ENCODE measurements at places on chromosomes 11 and 22.

- no peak for DNase-seq
Measured at GRCh38 chr22:27100789-27101188, 443.4 kb downstream of the MIAT start.

GRCh38 chr11:113730887-113731726 lies 25.0 kb upstream of the TMPRSS5 start:
- no peak for DNase-seq

DNA sequence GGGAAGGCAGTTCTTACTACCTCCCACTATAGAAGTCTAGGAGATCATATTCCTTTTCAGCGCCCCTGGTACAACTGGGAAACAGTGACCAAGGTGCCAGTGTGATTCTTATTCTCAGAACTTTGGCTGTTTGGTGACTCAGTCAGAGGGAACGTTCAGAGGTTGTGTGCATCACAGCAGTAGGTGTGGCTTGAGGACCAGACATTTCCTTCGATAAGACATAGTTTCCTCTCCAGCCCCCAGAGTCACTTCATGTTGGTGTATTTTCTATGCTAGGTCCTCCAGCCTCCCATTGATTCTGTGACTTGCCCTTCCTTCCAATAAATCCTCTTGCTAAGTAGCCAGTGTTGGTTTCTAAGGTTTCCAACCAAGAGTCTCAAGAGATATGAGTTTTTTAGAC lies 171.9 kb upstream of the MPPED2 start:
- DNase-seq, result no peak

GRCh38 chr11:131916638-131917037 lies 546.2 kb downstream of the NTM start:
- no peak for DNase-seq

- no peak for DNase-seq
Measured at GRCh38 chr11:68543594-68543993, 83.0 kb downstream of the PPP6R3 start.
